CD4-positive, alpha-beta memory T cell (primary cell): ENCODE measurements at places on chromosomes 2 and 18.

DNA sequence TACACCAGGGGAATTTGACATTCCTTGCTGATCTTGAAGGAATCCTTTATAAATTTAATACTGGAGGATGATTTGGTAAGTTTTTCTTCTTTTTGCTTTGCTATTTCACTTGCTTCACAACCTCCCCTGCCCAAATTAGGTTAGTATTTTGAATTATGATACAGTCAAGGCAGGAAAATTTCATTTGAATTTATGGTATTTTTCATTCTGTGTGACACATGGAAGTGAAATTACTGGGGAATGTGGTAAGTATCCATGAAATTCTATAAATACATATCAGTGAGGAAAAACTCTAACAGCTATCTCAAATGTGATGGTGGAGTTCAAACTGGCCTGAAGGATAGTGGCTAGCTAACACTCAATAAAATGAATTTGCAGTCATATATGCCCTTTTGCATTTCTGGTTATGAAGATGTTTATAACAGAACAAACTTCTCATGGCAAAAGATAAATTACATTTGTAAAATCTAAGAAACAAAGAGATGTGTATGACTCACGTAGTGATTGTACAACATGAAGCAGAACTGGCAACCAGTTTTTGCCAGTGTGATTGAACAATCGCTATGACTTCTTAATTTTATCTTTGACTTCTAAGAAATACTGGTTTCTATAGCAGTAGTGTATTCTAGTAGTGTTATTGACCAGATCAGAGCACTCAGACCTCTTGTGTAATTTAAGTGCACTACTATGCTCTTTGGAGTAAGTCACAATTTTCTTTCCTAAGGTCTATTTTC is 152.6 kb downstream of the IKZF2 start:
- no peak for DNase-seq

- DNase-seq: peak; percentile 64
Observed at GRCh38 chr2:26503231-26503880, 25.4 kb upstream of the OTOF start.

- DNase-seq: no peak
Observed at GRCh38 chr2:170679607-170680079, 35.5 kb upstream of the SP5 start.

DNA sequence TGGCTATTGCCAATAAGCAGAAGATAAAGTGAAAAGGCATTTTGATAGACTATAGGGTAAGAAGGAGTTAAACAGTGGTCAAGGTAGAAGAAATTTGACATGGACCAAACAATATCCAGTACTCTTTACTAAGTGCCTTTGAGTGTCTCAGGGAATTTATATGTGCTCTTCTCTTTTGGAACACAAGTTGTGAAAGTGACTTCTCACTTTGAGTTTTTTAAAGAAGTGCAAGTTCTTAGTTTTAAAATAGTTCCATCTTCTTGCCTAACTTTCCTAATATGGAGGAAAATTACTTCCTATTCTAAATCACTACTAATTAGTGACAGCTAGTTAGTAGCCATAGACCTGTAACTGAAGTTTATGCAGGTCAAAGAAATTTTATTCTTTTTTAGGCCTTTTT is 63.4 kb downstream of the AFTPH start:
- no peak for DNase-seq

- DNase-seq: no peak
Observed at GRCh38 chr2:32947076-32947483, 327 bp downstream of the LTBP1 start.

- no peak for DNase-seq
Observed at GRCh38 chr2:216426938-216427337, 14.7 kb downstream of the SMARCAL1 start.

GRCh38 chr2:101387151-101387834 is at the start of gene CREG2:
Gene CREG2, minus strand, starts transcription at chr2:101387503. Its CDS starts 46 bp downstream, at chr2:101387457.
- DNase-seq: peak; percentile 56

DNA sequence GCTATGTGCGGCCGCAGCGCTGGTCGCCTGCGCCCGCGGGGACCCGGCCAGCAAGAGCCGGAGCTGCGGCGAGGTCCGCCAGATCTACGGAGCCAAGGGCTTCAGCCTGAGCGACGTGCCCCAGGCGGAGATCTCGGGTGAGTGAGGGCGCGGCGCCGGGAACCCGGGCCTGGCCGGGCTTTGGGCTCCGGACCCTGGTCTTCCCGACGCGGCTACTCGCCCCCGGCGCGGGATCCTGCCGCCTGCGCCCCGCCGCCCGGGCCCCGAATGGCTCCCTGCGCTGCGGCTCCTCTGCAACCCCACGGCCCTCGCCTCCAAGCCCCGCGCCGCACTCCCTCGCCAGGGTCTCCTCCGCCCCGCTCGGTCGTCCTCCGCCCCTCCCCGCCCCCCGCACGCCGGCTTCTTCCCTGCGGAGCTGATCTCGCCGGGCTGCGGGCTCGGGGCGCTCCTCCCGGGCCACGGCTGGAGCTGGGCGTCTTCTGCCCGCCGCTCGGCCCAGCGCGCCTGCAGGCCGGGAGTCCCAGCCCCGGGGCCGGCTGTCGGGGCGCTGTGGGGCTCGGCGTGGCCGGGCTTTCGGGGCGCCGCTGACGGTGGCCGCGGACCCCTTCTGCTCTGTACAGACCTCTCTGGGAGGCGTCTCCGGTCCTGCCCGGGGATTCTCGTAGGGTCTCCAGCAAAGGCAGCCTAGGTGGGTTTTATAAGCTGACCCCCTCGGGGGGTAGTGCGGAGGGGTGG is 652 bp downstream of the GPC1 start:
- no peak for DNase-seq

- no peak for DNase-seq
Observed at GRCh38 chr2:137921105-137921880, 43.0 kb upstream of the HNMT start.

DNA sequence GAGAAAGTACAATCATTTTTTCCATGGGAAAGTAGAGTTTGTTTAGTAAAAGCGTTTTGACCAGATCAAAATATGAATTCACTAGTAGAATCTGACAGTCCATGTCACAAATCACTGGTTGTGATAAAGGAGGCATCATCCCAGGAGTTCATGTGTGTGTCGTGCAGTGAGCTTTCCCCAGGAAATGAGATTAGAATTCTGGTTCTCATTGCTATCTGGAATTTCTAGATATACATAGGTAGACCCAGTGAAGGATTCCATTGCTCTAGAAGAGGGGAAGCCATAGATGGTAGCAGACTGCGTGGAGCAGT is 206.6 kb downstream of the NCK2 start:
- no peak for DNase-seq

DNA sequence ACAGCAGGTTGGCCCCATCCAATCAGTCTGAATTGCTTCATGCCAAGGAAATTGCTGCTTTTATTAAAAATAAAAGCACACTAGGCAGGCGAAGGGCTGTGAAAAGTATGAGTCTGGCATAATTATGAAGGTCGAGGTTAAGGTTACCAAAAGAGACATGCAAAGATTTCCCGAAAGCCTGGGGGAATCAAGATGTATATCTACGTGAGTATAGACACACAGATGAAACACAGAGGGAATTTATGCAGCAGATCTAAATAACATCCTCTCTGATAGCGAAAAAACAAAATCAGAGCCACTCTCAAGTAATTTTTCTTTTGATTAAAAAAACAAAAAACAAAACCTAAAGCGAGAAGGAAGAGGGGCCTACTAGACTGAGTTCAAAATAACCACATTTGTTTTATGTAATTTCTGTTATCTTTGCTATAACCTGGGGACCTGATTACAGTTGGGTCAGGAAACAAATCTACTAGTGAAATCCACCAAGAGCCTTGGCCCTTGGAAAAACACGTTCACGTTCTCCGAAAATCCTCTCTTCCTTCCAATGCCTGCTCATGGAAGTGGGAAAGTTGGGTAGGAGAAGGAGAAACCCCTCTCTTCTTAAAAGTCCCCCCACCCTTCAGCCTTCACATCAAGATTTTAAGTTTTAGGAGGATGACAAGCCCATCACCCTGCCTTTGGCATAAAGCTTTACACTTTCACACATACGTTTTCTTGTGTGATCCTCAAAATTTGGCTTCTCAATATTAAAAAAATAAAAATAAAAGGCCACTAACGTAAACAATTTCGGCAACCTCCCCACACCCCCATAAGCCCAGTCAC is 1.4 kb downstream of the AAK1 start:
- DNase-seq: no peak

GRCh38 chr2:135563793-135564192 is 32.5 kb downstream of the R3HDM1 start:
- no peak for DNase-seq

- DNase-seq: no peak
Observed at GRCh38 chr2:45337481-45337880, 273.6 kb downstream of the SRBD1 start.

DNA sequence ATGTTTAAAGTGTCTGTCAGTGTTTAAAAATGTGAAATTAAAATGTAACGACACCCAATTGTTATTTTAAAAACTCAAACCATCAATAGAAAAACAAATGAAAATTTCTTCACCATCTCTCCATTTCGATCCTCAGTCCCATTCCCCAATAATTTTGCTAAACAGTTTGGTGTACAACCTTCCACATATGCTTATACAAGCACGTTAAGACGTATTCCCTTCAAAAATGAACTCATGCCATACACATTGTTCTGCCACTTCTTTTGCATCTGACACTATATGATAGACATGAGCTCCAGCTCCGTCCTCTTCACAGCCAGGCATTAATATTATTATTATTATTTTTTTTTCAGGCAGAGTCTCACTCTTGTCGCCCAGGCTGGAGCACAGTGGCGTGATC is 14.1 kb upstream of the MYCN start:
- no peak for DNase-seq

- no peak for DNase-seq
Observed at GRCh38 chr2:5330961-5331360, 361.2 kb upstream of the SOX11 start.

DNA sequence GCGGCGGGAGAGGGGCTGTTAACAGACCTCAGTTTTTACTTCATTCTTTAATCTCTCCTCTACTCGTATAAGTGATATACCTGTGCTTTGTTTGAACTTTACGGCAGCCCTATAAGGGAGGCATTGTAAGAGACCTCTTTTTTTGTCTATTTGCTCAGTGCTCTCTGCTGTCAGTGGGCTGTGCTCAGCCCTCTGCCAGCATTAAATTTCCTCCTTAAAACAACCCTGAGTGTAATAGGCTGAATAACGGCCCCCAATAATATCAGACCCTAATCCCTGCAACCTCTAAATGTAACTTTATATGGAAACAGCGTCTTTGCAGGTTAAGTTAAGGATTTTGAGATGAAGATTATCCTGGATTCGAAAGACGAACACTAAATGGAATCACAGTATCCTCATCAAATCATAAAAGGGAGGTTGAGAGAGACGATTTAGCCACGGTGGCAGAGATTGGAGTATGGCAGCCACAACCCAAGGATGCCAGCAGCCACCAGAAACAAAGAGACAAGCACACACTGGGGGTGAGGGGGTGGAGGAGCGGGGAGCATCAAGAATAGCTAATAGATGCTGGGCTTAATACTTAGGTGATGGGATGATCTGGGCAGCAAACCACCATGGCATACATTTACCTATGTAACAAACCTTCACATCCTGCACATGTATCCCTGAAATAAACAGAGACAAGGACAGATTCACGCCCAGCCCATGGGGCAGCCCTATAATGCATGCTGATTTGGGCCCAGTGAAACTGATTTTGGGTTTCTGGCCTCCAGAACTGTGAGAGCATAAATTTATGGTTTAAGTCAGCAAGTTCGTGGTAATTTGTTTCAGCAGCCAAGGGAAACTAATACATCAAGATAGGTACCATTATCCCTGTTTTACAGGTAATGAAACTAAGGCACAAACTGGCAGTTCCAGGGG is 894 bp upstream of the FARSB start:
- DNase-seq: no peak

DNA sequence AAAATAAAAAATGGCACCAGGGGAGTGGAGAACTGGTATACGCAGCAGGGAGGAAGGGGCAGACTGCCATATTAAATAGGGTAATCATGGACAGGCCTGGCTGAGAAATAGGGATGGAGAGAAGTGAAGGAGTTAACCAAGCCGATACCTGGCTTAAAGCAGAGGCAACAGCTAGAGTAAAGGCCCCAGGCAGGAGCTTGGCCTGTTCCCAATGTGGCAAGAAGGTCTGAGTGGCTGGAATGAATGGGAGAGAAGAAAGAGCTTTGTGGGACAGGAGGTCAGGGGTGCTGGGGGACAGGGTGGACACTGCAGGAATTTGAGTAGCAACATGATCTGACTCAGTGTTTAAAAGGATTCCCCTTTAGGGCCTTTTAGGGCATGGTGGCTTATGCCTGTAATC is 15.9 kb upstream of the AGFG1 start:
- DNase-seq: no peak

- no peak for DNase-seq
Observed at GRCh38 chr2:217981971-217982370, 20.8 kb downstream of the TNS1 start.

GRCh38 chr2:215887303-215887702 is 126.0 kb downstream of the MREG start:
- no peak for DNase-seq

- no peak for DNase-seq
Observed at GRCh38 chr18:79421275-79421857, 25.6 kb downstream of the NFATC1 start.

GRCh38 chr2:60517446-60517845 is 36.0 kb downstream of the BCL11A start:
- DNase-seq: no peak

GRCh38 chr2:141513853-141514252 is 617.0 kb downstream of the LRP1B start:
- no peak for DNase-seq

DNA sequence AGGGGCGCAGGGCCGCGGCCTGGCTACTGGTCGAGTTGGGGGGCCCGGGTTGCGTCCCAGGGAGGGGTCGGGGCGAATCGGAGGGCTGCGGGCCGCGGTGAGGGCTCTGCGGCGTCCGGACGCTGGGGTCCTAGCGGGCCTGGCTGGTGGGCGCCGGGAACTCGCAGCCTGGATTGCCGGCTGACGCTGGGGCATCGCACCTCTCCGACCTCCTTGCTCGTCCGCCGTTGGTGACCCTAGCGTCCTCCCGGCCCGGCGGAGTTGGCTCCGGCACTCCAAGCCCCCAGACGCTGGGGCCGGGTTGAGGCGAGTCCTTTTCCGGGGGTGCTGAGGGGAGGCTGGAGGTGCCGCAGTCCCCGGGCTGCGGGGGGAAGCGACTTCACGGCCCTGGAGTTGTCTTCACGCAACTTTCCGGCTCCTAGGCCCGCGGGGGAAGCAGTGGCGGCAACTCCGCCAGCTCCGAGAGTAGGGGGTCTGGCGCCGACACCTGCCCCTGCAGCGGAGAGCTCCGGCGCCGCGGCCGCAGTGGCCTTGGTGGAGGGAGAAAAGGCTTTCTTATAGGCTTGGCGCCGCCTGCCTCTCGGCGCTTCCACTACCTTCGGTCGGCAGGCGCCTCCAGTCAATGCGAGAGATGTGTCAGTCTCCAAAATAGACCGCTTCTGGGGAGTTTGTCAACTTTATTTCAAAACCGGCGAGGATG is 70.3 kb downstream of the HAUS1 start:
- DNase-seq: peak; percentile 29

GRCh38 chr2:177675350-177675821 is 282.8 kb downstream of the AGPS start:
- DNase-seq: no peak

DNA sequence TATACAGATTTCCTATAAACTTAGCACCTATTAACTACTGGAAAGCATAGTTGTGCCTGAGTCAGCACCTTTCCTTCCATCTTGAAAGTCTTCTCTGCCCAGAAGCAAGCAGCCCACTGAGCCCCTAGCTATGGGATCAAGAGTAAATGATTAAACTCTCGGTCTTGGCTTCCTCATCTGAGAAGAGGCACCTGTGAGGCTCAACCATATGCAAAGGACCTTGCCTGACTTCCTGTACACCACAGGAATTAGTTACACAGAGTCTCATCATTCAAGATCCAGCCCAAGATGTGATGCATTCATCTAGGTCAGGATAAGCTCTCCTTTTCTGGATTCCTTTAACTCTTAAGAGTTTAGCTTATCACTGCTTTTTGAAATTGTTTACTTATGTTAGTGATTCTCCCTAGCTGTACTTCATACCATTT is 96.0 kb downstream of the CDH2 start:
- DNase-seq: no peak
